ENCODE measurements at places on chromosomes 3 and 15.
A peak's percentile ranks its signal among the peaks of the same experiment; 100 is the strongest.

- DNase-seq = no peak
Measured at GRCh38 chr3:125358923-125359322, 16.2 kb downstream of the ZNF148 start.

- DNase-seq = no peak
Measured at GRCh38 chr15:65901336-65901735, 32.0 kb downstream of the RAB11A start.

GRCh38 chr15:64092864-64093626, 593 bp downstream of the CIAO2A start:
- DNase-seq = no peak

GRCh38 chr3:19688767-19689166, 245.2 kb downstream of the EFHB start:
- no peak for DNase-seq

DNA sequence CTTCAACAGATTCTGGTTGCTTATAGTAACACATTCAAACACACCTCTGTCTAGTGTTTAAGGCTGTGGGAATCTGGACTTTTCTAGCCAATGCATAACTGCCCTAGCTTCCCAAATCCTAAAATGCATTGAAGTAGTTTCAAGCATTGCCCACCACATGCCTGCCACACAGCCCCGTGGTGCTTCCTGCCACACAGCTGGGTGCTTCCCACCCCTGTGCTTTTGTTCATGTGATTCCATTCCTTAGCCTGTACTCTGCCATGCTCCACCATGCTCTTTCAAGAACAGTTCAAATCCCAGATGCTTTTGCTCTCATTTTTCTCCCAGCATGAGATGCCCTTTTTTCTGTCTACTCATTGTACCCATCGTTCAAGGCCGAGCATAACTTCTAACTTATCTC, 2.3 kb upstream of the CMC1 start:
- no peak for DNase-seq

GRCh38 chr3:141602706-141603105, 115.9 kb downstream of the RASA2 start:
- DNase-seq = no peak

GRCh38 chr3:99084826-99085225, 183.3 kb upstream of the DCBLD2 start:
- no peak for DNase-seq

DNA sequence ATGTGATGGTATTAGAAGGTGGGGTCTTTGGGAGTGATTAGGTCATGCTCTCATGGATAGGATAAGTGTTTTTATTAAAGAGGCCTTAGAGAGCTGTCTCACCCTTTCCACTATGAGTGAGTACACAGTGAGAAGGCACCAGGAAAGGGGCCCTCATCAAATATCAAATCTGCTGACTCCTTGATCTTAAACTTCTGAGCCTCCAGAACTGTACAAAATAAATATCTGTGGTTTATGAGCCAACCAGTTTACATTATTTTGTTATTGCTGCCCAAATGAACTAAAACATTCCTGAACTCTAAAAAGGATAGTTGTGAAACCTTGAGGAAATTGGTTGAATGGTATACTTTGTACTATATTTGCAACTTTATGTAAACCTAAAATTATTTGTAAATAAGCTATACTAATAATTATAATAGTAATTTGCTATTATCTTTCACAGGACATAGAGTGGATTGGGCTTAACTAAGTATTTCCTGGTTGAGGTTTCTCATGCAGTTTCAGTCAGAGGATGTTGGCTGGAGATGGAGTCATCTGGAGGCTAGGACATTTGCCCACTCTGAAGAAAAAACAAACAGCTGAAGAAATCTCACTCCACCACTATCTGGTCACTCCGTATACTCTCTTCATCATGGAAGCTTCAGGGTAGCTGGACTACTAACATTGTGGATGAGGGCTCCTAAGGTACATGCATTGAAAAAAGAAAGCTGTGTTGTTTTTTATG, 1068.6 kb upstream of the CADM2 start:
- DNase-seq = no peak

- DNase-seq = no peak
Measured at GRCh38 chr15:63418811-63419210, 37.2 kb upstream of the CA12 start.

DNA sequence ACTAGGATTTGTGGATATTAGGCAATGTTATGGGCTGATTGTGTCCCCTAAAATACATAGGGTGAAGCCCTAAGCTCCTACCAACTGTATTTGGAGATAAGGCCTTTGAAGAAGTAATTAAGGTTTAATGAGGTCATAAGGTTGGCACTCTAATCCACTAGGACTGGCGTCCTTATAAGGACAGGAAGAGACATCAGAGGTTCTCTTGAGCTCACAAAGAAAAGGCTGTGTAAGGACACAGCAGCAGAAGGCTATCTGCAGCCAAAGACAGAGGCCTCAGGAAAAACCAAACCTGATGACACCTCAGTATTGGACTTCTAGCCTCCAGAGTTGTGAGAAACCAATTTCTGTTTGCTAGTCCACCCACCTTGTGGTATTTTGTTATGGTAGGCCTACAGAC, 416.7 kb downstream of the ZBTB20 start:
- DNase-seq = no peak

- DNase-seq = no peak
Measured at GRCh38 chr3:25768851-25769250, 14.4 kb downstream of the NGLY1 start.

DNA sequence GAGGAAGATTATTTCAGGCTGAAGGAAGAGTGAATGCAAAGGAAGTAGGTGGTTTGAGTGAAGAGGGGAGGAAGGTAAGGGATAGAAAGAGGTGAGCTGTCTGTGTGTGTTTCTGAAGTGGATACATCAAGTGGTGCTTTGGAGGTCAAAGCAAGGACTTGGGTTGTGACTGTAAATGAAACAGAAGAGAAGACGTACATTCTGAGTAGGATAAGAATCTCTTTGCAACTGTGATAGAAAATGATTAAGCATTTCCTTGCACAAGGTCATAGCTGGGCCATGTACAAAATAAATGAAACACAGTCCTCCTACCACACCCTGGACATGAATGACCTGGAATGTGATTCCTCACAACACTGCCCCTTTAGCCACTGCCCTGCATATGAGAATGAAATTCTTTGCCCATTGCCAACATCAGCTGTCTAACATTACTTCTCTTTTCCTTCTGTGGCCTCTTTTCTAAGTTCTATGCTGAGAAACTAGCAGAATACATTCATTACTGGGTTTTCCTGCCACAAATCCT, 28.3 kb upstream of the MINDY4B start:
- no peak for DNase-seq

- no peak for DNase-seq
Measured at GRCh38 chr3:11510001-11510340, 133.7 kb downstream of the VGLL4 start.

- DNase-seq = no peak
Measured at GRCh38 chr3:95627293-95627692, 1187.1 kb upstream of the EPHA6 start.

- DNase-seq = no peak
Measured at GRCh38 chr15:56679225-56679624, 54.1 kb downstream of the ZNF280D start.

DNA sequence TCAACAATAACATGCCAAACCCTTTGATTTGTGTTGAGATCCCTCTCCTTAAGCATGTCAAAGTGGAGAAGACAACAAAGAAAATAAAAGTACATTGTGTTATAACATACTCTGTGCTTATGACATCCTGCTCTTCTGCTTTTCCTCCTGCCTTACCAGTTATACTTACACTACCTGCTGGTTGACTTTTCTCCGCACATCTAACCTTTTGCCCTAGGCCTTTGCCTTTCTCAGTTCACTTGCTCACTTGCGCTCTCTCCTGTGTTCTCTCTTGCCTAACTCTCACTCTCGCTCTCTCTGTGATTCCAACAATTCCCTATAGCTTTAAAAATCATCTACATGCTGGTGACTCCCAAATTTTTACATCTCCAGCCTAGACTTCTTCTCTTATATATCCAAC, 5.7 kb downstream of the DNAH12 start:
- DNase-seq = no peak

DNA sequence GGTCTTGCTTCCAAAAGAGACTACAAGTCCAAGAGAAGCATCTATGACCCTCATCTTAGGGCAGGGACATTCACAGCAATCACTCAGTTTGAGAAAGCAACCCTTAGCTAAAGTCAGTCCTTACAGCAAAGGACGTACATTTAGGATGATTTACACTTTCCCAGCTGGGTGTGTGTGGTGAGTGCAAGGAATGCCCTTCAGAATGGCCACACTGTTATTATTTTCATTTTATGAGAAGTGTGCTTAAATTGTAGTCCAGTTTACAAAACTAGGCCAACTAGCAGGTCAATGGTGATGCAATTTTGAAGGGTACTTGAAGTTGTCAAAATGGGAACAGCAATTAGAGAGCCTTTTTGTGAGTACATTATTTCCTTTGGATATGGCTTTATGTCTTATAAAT, 26.0 kb upstream of the CCK start:
- DNase-seq = no peak

DNA sequence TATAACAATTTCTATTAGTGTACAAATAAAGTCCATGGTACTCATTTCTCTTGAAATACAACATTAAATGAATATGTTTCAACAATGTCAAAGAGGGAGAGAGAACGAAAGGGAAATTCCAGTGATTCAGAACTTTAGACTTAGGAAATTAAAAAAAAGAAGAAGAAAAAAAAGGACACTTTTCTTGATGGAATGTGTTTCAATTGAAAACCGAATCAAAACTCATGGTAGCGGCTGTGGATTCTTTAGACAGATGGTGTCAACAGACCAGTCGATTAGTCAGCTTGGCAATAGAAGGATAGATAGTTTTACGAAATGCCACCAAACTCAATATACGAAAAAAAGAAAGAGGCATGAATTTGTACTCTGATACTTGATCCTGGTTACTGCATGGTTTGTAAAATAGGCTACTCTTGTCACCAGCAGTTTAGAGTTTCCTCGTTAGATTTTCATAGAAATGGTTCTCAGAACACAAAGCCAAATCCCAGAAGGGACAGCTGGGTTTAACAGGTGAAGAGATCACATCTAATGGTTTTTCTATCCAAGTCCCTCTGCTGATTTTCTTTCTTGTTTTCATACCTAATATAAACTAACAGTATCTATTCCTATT, 793.5 kb downstream of the ROBO1 start:
- DNase-seq = peak; percentile 63

- DNase-seq = no peak
Measured at GRCh38 chr15:26712335-26712734, 60.5 kb downstream of the GABRB3 start.

GRCh38 chr3:136979684-136980083, 21.9 kb downstream of the IL20RB start:
- no peak for DNase-seq

GRCh38 chr15:67343206-67343605, 88.6 kb downstream of the IQCH start:
- DNase-seq = no peak

DNA sequence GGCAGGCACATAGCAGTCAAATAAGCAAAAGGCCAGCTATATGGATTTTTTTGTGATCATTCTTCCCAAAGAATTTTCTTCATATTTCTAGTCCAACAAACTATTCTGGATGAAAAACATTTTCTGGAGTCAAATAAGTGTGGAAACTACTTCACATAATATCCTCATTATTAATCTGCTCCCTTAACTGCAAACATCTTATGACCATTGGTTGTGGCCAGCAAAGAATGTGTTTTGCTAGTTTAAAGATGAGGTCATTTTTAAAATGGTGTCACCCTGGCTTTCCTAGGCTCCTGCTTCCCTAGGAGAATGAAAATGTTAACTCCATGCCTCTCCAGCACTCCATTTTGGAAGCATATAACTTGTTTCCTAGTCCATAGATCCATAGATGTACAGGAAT, 118.8 kb downstream of the SST start:
- no peak for DNase-seq

- no peak for DNase-seq
Measured at GRCh38 chr15:48289628-48290027, 41.6 kb upstream of the DUT start.

DNA sequence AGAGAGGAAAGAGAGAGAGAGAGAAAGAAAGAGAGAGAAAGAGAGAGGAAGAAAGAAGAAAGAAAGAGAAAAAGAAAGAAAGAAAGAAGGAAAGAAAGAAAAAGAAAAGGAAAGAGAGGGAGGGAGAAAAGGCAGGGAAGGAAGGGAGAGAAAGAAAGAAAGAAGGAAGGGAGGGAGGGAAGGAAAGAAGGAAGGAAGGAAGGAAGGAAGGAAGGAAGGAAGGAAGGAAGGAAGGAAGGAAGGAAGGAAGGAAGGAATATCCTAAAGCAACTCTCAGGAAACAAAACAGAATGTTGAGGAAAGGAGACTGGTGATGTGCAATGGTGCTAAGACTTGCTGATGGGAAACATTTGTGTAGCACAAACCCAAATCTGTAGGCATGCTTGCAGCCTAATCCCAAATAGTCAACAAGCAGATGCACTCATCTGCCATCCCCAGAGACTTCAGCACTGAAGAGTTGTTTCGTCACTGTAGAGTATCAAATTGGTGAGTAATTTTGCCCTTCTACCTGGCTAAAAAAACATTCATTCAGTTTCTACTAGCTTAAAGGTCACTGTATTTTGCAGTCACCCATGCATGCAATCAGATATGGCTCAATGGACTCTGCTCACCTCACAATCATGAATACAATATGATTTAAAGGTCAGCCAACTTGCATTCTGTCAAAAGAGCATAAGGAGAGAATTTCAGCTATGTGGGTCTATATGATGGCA, 480.3 kb downstream of the FGF12 start:
- peak; percentile 50 for DNase-seq

DNA sequence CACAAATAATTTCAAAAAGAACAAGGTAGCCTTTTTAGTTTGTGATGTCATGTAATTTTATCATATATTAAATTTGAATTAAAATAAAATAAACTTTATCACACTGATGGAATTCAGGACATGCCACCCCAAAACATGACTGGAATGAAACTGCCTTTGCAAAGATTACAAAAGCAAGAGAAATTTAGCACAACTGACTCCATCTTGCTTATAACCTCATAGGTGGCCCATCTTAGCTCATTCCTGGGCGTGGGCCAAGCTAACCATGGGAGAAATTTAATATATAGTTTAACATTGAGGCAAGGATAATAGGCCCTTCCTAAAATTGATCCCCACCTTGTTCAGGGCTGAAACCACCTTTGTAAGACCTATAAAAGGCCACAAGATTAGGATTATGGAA, 235.6 kb downstream of the ZNF385D start:
- DNase-seq = no peak

DNA sequence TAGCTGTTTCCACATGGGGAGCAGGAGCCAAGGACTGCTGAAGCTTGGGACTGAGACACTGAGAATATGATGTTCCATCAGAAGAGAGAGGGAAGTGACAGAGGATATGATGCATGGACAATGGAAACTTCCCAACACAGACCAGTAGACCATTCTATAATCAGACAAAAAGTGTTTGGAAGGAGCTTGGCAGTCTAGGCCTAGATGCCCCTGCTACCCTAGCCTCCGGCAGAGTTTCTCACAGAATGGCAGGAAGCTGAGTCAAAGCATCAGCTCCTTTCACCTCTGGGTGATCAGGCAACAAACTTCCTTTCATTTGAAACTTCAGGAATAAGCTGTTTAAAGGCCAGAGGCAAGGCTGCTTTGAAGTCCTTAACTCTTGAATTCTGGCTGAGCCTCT, 222.0 kb downstream of the NEK10 start:
- no peak for DNase-seq

- DNase-seq = no peak
Measured at GRCh38 chr15:82641129-82641798, 5.9 kb downstream of the CPEB1 start.

GRCh38 chr3:149765762-149766334, 13.6 kb upstream of the COMMD2 start:
- peak; percentile 17 for DNase-seq

- DNase-seq = no peak
Measured at GRCh38 chr3:154275965-154276364, 48.3 kb downstream of the DHX36 start.
